ENCODE measurements at places on chromosomes 6 and 20.

- no peak for DNase-seq
Measured at GRCh38 chr6:39353698-39354315, 31.3 kb upstream of the KCNK16 start.

DNA sequence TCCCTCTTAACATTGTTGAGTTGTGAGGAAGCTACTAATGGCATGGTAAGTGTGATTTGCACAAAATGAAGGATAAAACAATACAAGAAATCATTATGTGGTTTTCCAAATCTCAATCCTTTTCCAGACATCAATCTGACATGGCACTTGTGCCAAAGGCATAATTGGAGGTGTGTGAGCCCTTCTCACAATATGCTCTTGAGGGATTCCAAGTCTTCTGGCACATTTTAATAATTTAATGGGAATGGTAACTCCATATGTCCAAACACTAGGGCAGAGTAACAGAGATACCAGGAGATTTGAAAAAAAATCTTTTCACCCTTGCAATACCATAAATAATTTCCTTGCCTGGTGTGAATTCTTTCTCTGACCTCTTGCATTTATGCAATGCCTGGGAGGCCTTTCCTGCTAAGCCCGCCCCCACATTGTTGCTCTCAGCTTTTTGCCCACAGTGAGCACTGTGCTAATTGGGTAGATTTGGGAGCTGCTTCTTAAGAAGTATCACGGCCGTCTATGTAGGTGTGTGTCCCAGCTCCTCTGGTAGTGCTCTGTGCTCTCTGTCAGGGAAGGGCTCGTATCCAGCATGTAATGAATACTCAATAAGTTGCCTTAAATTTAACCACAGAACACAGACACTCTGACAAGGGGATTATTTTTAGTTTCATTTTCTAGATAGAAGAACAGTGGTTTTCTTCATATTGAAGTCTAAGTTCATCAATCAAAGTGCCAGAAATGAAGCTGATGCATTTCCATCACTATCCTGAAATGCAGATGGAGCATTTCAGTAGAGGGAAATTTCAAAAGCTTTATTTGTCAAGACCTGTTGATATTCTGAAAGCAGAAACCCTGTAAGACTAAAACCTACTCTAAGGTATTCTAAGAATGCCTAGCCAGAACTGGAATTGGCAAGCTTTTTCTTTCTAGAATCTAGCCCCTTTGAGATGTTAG is 54.4 kb upstream of the CEP85L start:
- DNase-seq: peak; percentile 25

GRCh38 chr6:162615016-162615705 is 112.4 kb downstream of the PRKN start:
- peak; percentile 45 for DNase-seq

DNA sequence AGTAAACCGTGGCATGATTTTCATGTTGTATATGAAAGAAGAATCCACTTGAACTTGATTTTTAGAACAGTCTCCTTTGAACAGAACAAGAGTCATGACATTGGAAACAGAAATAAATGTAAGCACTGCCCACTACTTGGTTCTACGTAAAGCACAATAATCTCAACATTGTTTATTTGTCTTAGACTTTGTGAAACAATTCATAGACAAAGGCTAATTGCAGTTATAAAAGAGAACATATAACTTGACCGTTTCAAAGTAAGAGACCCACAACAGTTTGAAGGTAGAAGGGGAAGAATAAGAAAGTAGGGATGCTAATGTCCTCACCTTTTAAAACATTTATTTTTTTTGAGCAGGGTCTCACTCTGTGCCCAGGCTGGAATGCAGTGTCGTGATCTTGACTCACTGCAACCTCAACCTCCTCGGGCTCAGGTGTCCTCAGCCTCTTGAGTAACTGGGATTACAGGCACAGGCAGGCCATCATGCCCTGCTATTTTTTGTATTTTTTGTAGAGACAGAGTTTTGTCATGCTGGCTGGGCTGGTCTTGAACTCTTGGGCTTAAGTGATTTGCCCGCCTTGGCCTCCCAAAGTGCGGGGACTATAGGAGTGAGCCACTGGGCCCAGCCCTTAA is 71.1 kb downstream of the POPDC3 start:
- no peak for DNase-seq

DNA sequence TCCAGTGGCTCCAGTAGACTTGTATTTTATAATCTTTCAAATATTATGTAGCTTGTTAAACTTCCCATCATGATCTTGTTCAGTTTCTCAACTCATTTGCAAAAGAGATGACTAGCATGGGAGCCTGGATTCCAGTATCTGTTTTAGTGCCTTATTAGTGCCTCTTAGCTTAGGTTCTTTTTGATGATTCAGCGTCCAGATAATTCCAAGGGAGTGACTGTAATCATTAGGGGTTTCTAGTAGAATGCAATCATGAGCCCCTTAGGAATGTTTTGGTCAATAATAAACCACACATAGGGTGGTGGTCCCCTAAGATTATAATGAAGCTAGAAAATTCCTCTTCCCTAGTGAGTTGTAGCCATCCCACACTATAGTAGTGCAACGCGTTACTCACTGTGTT is 7.0 kb downstream of the CD2AP start:
- peak; percentile 25 for DNase-seq

GRCh38 chr6:160337301-160337700 is 10.9 kb upstream of the SLC22A3 start:
- DNase-seq: no peak

DNA sequence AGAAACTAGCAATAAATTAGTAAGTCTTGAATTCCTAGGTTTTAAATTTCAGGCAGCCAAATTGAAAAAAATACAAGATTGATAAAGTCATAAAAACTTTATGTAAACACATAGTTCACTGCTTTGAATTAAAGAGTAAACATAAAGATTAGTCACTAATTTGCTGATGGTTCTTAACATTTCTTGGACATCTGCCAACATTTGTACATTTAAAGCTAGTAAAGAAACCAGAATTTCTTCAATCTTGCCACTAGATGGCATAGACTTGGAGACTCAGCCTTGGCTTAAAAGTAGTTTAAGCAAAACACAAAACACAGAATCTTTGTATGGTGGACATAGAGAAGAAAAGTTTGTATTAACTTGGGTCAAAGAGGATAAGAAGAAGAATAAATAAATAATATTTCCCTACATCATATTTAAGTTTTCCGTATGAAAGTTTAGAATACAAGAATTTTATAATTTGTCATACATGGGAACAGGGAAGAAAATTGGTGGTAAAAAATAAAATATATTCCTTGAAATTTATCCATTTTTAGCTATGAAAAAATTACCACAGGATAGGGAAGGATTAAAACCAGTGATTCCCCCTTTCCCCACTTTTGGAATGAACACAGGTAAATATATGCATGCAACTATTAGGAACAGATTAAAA is 41.7 kb upstream of the FAM135A start:
- peak; percentile 94 for DNase-seq

- DNase-seq: no peak
Measured at GRCh38 chr6:340186-340955, 48.1 kb downstream of the DUSP22 start.

GRCh38 chr6:15290962-15291704 is 45.3 kb downstream of the JARID2 start:
- DNase-seq: no peak

DNA sequence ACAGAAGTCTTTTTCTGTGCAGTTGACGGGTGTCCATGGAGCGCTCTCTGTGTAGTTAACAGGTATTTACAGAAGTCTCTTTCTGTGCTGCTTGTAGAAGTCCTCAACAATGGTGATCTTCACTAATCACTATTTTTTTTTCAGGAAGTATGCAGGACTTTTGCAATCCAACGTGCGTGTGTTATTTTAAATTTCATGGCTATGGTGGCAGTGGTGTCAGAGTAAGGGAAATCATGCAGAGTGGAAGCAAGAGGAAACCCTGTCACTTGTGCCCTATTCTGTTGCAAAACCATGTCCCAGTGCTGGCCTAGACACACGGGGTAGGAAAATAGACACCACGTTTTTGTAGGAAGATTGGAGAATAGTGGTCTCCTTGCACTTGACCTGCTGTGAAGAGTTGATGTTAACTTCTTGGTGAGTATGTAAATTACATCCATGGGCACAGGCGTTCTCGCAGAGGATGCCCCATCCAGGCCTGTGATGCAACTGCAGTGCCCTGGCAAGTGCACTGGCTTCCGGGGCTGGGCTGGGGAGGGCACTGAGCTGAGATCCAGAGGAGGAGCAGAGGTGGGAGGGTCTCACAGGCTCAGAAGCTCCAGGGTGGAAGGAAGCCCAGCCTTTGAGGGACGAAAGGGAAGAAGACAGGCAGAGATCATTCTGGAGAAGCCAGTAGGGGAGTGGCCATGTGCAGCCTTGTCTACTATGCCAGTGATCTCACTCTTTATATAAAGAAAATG is 146.5 kb downstream of the SYCP2 start:
- no peak for DNase-seq

- DNase-seq: no peak
Measured at GRCh38 chr6:1020133-1020532, 291.8 kb upstream of the FOXQ1 start.

DNA sequence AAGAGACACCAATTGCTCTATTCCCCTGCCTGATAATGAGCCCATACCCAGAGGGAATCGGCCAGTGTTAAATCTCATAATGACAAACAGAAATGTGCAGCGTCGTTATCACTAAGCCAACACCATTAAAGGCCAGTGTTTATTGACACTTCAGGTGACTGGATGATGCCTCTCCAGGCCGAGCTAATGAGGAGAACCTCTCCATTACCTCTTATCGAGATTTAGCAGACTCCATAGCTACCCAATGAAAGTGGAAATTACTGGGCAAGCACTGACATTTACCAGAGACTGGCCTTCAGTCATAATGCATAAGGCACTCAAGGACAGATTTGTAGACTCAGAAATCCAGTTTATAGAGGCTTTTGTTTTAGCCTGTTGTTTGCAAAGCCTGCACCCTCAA is 669.5 kb downstream of the MAFB start:
- peak; percentile 56 for DNase-seq

DNA sequence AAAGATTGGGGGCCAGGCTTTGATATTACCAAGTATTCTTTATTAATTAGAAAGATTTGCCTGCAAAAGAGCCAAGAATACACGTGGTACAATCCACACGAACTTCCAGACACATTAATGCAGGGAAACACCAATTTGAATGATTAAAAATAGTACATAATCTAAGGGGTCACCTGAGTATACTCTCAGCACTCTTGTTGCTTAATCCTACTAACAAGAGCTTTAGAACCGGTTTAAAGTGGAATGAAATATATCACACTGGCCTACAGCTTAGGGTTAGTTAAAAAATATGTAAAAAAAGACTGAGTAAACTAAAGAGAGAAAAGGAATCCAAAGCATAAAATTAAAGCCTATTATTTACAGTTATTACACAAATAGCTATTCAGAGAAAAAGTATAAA is 49.0 kb downstream of the COL9A1 start:
- no peak for DNase-seq

DNA sequence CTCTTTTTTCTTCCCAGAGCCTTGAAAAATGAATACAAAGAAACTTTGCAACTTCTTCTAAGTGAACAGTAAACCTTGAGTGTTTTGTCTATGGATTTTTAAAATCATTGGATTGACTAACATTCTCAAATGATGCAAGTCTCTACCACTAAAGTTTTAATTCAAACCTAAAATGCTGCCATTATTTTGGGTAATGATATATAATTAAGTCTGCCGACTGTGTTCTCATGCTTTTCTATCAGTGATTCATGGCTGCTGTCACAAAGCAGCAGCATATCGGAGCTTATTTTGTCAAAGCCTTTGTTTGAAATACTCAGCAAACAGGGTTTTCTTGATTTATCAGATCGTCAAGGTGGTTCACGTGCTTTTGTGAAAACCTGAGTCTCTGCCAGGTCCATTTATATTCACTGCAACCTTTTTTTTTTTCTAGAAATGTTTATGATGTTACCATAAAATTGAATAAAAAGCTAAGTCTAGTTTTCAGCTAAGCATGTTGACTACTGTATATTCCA is 96.3 kb downstream of the GJA1 start:
- peak; percentile 99 for DNase-seq

DNA sequence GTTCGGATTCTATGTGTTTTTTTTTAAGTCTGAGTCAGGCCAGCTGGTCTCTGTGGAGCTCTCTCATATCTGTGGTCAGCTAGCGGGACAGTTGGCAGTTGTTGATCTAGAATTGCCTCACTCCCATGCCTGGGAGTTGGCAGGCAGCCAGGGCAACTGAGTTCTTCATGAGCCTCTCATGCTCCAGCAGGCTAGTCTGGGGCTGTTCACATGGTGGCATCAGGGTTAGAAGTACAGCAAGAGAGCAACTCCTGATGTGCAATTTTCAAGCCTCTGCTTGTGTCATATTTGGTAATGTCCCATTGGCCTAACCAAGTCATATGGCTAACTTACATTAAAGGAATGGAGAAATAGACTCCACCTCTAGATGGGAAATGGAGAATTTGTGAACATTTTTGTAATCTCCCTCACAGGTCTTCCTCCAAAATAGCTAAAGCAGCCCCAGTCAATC is 6.7 kb upstream of the IFT52 start:
- no peak for DNase-seq

GRCh38 chr20:39152126-39152525 is 190.0 kb downstream of the DHX35 start:
- DNase-seq: no peak

DNA sequence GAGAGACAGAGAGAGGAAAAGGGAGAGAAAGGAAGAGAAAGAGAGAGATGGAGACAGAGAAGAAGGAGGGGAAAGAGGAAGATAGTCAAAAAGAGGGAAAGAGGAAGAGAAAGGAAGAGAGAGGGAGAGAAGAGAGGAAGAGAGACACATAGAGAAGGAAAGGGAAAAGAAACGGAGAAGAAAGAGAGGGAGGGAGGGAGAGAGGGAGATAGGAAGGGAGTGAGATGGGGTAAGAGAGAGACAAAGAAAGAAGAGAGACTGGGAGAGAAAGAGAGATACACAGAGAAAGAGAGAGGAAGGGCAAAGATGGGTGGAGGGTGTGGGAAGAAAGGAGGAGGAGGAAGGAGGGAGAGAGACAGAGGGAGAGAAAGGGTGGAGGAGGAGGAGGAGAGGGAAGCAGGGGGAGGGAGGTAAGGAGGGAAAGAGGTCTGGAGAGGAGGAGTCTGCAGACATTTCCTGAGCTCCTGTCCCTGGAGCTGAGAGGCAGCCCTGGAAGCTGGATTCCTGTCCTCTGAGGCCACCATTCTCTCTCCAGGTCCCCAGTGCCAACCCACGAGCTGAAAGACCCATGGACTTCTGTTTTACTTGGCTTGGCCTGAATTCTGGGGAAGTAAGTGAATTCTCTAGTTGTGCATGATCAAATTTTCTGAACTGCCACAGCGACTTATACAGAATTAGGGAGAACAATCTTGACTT is 9.9 kb downstream of the FOXF2 start:
- DNase-seq: no peak

Data from NCI-H69 (cell line).